ENCODE measurements at places on chromosomes 2 and 18.

DNA sequence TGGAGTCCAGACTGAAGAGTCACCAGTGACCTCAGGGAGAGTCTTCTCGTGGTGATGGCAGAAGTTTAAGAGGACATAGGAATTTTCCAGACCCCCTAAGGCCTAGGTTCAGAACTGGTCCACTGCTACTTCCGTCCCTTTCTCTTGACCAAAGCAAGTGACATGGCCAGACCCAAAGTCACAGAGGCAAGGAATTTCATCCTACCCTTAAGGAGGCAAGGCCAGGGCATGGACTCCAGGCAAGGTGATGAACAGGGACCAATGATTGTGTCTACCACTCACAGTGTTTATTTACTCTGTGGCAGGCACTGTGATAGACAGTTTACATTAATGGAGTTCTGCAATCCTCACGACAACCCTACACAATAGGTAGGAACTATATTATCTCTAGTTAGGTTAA is 265.1 kb downstream of the GLI2 start:
- DNase-seq: no peak

DNA sequence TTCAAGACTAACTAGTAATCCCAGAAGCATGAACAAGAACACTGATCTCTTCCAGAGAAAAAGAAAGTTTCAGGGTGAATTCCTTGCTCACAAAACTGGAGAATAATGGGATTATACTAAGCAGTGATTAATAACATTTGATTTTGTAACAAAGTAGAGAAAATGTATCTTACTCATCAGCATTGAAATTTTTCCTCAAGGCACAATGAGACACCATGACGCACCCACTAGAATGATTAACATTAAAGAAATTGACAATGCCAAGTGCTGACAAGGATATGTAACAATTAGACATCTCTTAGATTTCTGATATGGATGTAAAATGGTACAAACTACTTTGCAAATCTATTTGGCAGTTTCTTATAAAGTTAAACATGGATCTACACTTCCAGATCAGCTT is 101.1 kb upstream of the EPHA4 start:
- no peak for DNase-seq

GRCh38 chr2:66771359-66771976 is 336.5 kb downstream of the MEIS1 start:
- no peak for DNase-seq

DNA sequence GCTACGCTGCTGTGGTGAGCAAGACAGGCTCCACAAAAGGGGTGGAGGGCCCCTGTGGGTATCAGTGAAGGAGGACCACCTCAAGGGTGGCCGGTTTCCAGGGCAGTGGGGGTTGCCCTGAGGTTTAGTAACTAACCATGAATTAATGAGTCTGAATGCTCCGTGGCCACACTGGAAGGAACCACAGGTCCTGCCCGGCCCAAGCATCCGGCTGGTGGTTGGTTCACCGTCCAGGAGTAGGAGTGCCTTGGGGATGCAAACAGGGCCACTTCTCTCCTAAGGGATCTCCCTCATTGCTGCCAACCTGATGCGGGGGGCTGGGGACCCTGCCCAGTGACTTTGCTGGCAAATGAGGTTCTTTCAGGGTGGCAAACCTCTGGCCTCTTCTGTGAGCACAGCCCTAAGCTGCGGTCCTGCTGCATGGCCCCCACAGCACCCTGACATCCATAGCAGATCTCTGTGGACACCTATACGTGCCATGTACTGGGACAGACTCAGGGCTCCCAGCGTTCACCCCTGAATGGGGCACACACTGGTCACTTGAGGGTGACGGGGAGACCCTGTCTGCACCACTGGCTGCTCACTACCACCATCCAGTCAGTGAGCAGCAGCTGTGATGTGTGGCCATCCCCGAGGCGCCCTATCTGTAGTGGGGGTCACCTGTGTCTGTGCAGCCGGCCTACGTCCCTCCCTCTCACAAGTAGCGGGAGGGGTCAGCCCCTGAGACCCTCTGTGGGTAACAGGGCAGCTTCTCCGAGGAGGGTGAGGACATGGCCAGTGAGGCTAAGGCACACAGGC is 41.6 kb downstream of the HS6ST1 start:
- DNase-seq: no peak

DNA sequence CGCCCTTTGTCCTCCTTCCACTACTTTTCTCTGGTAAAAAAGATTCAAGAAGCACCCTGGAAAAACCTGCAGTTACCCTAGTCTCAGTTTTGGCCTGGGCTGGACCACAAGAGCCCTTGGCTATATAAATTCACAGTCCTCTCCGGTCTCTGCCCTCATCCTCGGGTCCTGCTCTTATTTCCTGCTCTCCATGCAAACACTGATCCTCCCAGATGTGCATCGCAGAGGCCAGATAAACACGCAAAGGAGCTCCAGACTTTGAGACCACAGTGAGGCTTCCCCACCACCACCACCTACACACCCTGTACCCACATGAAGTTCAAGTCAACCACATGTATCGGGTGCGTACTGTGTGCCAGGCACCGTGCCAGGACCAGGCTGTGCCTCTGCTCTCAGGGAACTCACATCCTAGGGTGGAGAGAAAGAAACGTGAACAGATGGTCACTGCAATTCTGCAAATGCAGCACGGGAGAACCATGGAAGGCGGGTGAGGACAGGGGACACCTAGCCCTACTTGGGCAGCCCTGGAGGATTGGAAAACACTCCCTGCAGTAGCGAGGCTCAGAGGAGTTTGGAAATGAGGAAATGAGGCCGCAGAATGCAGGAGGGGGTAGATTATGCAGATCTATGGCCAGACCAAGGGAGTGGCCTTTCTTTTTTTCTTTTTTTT is 7.4 kb downstream of the CTDSP1 start:
- peak; percentile 39 for DNase-seq

DNA sequence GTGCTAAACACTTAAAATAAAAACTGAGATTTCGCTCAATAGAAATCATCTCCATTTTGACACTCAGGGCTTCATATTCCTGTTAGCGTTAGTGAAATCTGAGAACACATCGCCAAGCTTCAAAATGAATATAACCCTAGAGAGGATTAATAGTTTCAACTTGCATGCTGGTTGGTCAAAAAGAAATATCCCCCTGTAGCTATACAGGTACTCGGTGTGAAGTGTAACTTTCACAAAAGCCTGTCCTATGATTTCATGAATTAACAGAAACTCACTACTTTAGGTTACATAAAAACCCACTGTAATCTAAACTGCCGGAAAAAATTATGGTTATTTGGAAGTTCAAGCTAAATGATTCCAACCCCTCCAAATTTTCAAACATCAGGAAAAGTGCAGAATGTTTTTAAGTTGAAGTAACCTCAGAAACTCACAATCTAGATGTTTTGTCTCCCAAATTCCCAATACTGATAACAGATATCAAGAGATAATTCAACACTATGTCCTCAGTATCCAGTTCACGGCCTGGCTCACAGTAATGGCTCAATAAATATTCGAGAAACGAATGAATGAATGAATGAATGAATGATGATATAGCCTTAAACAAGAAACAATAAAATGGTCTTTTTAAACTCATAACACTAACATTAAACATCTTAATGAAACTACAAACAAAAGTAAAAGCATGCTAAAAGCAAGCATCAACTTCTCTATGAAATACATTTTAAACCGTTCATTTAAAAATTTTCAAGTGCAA is 2.5 kb downstream of the TLK1 start:
- no peak for DNase-seq

DNA sequence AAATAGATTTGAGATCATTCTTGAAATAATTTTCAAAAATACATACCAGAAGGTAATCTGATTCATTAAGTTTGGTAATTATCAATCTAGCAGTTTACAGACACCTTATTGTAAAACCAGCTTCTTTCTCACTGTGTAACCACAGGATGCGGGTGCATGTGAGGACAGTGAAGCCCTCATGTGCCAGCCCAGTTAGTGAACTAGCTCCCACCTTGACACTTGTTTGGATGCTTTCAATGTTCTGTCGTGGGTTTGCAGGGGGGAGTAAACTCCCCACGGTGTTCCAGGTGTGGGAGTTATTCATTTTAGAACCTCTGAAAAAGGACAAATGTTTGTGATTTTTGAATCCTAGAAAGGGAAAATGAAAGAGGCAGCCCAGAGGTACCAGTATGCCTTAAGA is 59.0 kb downstream of the WDSUB1 start:
- DNase-seq: no peak

DNA sequence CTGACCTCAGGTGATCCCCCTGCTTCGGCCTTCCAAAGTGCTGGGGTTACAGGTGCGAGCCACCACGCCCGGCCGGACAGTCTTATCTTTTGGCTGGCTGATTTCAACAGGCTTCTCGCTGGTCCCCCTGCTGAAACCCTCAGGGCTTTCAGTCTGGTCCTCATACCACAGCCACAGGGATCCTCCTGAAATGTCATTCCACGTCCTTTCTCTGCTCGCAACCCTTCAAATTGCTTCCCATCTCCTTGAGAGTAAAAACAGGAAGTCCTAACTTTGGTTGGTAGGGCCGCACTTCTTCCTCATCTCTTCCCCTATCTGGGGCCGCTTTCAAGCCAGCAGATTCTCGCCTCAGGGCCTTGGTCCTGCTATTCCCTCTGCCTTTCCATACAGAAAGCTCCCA is 1.4 kb upstream of the CAB39 start:
- DNase-seq: no peak

GRCh38 chr2:191114403-191114886 is 36.3 kb downstream of the STAT4 start:
- DNase-seq: no peak

DNA sequence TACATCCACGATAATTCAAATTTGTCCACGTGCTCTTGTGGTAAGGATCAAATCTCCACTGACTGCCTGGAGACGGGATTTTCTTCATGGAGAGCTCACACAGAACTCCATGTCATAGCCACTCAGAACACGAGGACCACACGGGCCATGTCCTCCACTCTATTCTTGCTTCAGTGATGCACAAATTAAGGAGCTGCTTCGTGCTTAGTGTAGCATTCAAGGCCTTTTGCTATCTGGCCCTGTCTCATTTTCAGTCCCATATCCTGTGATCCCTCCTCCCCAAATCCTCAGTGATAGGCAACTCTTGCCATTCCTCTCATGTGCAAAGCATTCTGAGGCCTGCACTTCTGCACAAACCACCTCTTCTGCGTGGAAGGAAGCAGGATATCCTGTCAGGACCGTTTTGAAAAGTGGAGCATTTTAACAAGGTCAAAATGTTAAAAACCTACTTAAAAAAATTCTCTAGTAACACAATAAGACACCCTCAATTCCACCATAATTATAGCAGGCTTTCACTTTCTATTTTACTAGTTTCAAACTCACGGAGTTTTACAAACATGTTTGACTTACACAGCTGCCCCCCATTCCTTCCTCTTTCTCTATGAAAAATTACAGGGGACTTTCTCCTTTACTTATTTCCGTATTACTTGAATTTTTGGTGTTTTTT is 35.2 kb downstream of the ST3GAL5 start:
- DNase-seq: no peak

DNA sequence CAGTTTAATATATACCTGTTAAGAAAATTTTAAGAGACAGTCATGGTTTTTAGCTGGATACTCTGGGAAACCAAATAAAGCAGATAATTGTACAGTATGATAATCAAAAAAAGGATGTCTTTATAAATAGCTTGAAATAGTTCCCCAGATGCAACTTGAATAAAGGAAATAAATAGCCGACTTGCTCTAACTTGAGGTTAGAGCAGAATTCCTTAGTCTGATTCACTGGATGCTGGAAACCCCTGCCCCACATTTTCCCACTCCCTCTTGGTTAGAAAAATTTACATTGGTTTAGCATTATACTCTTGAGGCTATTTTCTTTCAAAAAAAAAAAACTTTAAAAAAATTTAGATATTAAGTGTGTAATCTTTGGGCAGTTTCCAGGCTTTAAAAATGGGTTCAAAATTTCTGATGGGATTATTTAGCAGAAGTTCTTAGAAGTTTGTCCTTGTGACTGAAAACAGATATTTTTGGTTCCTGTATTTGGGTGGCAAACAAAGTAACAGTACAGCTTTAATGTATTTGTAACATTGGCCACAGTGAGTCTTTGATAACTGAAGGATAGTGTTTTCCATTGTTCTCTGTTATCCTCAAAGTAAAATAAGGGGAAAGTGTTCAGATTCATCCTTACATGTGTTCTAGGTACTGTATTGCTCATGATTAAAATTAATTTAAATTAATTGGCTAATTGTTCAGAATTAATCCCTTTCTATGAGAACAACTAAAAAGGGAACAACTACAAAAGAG is 39.6 kb downstream of the ITGAV start:
- no peak for DNase-seq
